NCI-H446 (cell line): ENCODE measurements at places on chromosomes 5 and 9.

- DNase-seq = no peak
These were observed 737.9 kb upstream of the ZNF608 start for GRCh38 chr5:125484272-125484741.

GRCh38 chr5:115333164-115333563, 36.7 kb upstream of the CCDC112 start:
- DNase-seq = no peak

GRCh38 chr5:172904643-172905345, 54.4 kb upstream of the RPL26L1 start:
- no peak for DNase-seq

GRCh38 chr5:81971111-81971711, 612 bp upstream of the ATG10 start:
- no peak for DNase-seq

DNA sequence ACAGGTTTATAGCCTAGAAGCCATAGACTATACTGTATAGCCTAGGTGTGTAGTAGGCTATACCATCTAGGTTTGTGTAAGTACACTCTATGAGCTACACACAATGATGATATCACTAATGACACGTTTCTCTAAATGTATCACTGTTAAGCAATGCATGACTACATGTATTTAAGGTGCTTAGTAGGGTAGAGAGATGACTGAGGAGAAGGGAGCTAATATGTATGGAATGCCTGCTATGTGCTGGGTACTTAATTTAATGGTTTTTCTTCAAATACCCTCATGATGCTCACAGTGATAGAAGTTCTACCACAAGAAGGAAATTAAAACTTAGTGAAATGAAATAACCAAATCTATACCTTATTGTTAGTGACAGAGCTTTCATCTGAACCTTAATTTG, 1785.5 kb downstream of the EFNA5 start:
- no peak for DNase-seq

GRCh38 chr9:124140941-124141568, 116.7 kb upstream of the NEK6 start:
- DNase-seq = no peak

- DNase-seq = no peak
These were observed 138.8 kb downstream of the KDM4C start for GRCh38 chr9:6896562-6896961.

DNA sequence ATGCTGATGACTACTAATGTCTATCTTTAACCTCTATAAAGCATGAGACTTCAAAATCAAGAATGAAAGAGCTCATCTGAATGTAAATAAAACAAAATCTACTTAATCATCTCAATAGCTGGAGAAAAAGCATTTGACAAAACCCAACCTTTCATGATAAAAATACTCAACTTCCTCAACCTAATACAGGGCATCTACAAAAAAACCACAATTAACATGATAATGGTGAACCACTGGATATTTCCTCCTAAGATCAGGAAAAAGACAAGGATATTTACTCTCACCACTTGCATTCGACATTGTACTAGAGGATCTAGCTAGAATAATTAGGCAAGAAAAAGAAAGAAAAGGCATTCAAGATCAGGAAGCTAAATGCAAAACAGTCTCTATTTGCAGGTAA, 49.3 kb downstream of the FAM169A start:
- no peak for DNase-seq

DNA sequence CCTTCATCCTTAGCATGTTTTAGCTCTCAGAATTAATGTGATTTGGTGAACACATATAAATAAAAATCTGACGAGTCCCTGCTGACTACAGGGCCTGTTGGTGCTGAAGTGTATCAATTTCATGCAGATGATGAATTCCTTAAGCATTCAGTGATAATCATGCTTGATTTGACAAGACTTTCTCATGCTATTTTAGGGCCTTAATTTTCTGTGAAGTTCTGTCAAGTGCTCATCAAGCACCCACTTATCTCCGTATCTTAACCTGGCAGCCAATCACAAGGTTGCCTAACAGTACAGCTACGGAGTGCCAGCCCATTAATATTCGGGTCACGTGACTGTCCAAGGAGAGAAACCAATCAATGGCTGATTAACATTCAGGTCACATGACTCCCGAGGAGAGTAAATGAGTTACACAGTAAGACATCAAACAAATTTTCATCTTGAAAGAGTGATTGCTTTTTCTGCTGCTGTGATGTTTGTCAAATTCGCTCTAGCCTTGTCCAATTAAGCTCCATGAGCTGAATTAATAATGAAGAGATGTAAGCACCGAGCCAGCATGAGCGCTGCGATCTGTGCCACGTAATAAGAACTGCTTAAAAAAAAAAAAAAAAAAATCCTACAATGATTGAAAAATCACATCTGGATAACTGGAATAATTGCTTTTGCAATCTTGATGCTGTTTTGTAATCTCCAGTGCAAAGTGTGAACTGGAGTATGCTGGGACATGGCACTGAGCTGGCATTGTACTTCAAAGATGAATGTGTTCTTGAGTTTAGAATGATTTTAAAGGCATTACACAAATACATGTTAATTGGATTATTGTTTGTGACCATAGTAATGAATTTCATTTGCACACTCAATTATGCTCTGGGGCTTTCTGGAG, 104.3 kb upstream of the SPATA31D4 start:
- DNase-seq = no peak

DNA sequence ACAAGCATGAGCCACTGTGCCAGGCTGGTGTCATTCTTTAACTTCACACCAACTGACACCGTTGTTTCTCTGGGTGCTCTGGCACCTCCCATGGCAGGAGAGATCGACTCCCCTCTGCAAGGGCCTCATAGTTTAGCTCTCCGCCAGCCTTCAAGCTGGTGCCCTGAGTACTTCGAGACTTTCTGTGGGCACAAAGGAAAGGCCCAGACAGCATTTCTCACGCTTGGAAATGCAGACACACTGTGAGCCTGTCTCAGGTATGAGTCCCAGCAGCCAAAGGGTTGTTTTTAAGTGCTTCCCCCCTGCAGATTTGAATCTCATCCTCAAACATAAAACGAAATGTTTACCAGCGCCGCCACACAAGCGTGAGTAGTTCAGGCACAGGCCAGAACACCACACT, 11.1 kb upstream of the TCF7 start:
- DNase-seq = no peak

DNA sequence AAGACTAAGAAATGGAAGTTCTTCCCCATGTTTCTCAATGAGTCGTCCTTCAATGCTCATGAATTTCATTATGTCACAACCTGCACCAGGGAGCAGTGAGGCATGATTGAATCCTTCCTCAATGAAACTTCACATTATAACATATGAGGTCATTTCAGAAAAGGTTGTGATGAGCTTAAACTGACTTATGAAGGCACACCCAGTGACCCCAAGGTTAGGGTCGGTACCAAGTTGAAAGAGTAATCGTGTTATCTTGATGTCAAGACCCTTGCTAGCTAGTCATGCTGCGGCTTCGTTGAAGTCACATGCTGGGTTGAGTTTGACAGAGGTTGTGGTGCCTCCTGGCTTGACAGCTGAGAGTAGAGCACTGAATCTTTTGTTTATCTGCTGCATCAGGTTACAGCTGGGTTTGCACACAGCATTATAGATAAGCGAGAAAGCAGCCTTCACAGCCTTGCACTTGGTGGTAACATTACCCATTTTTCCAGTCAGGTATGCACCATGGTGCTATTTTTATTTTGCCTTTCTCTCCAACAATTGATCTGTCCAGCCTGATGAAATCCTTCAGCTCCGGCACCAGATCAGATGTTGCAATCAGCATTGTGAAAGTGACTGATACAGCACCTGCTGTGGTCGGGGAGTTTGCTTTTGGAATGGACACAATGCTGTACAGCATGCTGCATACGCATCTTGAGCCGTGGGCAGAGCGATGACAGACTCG, 133.2 kb downstream of the ERCC6L2 start:
- DNase-seq = no peak

DNA sequence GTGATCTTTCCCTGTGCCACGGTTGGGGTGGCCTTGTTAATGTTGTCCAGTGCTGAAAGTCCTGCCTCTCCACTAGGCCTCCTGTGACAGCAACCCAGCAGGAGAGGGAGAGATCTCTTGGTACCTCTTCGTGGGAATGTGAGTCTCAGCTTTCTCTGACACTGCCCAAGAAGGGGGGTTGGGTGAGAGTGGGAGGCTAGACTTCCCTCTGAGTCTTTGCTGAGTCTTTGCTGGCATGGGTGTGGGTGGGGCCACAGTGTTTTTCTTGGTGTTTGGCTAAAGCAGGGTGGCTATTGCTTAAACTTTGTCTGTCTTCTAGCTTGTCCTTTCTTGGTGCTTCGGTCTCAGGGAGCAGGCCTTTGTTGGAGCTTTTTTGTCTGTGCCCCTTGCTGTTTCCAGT, 145.6 kb downstream of the GNA14 start:
- DNase-seq = no peak

GRCh38 chr9:112377684-112378327, 2.1 kb upstream of the HSDL2 start:
- DNase-seq = no peak

DNA sequence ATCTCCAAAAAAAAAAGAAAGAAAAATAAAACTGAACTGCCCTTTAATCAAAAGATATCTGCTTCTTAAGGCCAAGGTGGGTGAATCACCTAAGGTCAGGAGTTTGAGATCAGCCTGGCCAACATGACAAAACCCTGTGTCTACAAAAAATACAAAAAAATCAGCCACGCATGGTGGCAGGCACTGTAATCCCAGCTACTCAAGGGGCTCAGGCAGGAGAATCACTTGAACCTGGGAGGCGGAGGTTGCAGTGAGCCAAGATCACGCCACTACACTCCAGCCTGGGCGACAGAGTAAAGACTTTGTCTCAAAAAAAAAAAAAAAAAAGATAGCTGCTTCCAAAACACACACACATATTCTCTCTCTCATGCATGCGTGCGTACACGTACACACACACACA, 17.8 kb downstream of the SCAI start:
- no peak for DNase-seq

- no peak for DNase-seq
These were observed 33.9 kb downstream of the LMNB1 start for GRCh38 chr5:126810596-126811380.

DNA sequence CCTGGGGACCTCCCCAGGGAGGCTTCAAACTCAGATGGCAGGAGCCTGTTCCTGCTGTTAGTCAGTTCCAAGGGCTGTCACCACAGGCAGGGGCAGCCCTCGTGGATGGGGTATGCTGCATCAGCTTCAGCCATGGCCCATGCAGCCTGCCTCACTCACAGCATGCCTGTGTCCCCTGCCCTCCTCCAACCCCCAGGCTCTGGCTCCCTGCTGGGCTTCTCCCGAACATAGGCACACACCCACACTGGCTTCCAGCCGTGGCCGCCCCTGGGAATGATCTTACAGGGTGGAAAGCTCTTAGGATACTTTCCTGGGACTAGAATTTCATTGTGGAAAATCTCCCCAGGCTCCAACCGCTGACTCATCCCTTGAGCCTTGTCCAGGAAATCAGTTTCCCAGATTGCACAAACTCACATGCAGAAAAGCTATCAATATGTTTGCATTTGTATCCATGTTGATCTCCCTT, 163.8 kb downstream of the SEC61B start:
- no peak for DNase-seq

GRCh38 chr5:10490927-10491672, 49.4 kb downstream of the ROPN1L start:
- no peak for DNase-seq

- no peak for DNase-seq
These were observed 111.8 kb upstream of the LHFPL2 start for GRCh38 chr5:78760366-78760765.

GRCh38 chr9:70576116-70576515, 161.7 kb upstream of the KLF9 start:
- DNase-seq = no peak

- DNase-seq = no peak
These were observed 4.0 kb upstream of the RAD23B start for GRCh38 chr9:107279086-107279485.

- no peak for DNase-seq
These were observed 6.3 kb downstream of the STC2 start for GRCh38 chr5:173321886-173322285.

GRCh38 chr5:131581702-131582101, 53.3 kb downstream of the RAPGEF6 start:
- DNase-seq = no peak

DNA sequence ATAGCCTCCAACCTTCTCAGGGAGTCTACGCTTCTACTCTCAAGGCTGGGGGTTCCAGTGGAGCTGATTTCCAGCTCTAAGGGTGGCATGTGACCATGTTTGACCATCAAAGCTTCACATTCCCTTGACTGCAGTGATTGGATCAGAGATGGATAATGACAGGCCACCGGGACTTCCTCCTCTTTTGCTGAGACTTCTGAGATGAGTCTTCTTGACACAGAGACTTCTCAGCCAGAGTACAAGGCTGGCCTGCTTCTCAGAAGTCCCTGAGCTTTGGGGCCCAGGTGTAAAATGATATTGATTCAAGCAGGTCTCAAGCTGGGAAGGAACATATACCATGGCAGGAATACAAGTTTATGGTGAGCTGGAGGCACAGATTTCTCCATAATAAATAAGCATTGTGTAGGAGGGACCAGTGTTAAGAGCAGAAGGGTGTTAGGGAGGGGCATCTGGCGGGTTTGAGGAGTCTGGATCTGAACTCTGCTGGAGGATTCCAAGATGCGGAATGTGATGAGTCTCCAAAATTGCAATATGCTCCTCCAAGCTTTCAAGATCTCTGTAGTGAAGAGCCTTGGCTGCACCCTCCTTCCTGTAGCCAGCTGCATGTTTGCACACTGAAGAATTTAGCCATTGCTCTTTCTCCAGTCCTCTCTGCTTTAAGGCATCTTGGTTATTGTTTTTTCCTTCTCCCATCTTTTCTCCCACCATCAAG, 41.7 kb upstream of the HSD17B4 start:
- DNase-seq = no peak

DNA sequence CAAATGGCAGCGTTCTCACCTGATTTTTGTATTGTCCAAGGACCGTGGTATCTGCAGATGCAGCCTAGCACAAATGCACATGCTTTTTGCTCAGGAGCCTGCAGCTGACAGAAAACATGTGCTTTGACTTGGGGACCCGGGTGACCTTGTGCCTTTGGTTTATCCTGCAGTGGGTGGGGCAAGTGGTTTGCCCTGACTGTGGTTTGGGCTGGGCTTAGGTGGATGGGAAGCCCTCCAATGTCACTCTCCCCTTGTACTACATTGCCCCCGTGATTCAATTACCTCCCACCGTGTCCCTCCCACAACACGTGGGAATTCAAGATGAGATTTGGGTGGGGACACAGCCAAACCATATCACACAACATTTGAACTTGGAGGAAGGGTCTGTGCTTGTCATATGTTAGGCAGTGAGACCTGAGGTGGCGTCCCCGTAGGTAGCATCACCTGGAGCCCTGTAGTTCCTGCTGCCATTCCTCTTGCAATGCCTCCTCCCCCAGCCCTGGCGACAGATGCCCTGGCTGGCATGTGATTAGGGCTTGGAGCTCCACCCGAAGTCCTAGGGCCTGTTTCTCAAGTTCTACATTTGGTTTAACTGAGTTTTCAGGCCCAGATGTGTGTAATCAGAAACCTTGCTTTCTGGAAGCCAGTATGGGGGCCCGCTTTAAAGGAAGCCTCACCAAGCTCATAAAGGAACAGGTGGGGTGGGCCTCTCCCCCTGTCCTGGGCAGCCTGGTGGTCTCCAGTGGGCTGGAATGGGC, 2.1 kb downstream of the ANKRD33B start:
- peak; percentile 40 for DNase-seq
